ENCODE measurements at places on chromosomes 12 and 14.

DNA sequence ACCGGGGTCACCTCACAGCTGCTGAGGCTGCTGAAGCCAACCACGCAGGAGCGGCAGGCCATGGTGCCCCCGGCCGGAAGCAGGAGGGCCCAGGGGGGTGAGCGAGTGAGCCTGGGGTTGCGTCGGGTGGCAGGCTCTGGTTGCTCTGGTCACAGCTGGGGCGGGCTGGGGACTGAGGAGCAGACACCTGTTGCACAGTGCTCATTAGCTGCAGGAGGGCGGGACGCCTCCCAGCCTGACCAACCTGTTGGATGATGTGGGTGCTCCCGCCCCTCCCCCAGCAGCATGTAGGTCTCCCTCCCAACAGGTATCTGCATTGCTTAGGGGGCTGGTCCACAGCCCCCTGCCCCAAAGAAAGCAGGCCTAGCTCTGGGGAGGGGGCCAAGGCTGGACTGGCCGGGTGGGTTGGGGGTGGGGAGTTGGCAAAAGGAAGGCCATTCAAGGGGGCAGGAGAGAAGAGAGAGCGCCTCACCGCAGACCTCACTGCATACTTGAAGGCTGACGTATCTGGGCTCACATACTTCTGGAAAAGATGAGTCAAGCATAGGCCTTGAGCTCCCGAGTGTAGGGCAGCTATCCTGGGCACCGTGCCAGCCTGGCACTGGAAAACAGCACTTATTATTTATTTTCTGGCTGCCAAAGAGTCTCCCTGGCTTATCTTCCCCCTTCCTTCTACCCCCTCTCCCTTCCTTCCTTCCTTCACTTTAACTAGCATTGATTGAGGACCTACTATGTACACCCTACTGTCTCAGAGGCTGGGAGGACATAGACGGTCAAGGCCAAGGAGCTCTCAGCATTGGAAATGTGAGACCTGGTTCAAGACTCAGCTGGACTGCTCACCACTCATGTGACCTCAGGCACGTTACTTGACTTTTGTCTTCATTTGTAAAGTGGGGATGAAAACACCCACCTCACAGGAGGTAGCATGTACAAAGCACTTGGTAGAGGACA is at the start of gene KRT80:
KRT80 (minus strand) TSS at position 174 of the 951 bp plus-strand sequence; CDS start at position 62, 112 bp downstream.
- no peak for DNase-seq

GRCh38 chr14:75514673-75515628 is 7.3 kb upstream of the BATF start:
- DNase-seq = peak; percentile 20

DNA sequence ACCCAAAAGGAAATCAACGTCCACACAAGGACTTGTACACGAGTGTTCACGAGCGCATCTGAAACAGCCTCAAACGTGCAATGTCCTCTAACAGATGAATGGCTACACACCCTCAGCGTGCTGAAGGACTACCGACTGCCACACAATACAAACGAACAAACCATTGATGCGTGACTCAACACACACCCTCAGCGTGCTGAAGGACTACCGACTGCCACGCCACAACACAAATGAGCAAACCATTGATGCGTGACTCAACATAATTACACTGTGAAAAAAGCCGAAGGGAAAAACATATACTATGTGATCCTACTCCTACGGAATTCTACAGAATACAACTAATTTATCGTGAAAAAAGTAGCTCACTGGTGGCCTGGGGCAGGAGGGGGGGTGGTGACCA is 25.1 kb upstream of the BTBD6 start:
- no peak for DNase-seq

DNA sequence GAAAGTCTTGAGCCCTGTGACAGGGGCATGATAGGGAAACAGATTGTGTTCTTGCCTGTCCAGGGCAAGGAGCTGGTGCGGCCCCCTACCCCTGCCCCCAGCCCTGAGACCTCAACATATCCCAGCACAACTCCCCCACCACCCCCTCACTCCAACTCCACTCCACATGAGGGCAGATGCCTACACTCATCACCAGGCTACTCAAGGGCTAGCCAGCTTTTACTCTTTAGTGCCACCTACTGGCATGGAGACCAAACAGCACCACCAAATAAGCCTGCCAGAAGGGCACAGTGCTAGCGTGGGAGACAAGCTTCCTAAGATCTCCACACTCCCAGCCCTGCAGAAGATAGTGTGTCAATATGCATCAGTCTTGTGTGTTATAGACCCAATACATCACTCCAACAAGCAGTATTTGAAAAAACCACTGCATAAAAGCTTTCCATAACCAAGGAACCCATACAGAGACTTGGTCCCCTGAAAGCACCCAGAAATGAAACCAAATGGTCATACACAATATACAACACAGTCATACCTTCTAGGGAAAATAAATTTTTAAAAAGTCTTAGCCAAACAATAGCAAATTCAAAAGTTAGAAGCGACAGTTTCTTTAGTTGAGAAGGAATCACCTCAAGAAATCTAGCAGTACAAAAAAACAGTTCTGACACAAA is 154.4 kb downstream of the KCNK10 start:
- DNase-seq = peak; percentile 36

GRCh38 chr12:51270951-51271518 is 820 bp upstream of the SMAGP start:
- DNase-seq = no peak

DNA sequence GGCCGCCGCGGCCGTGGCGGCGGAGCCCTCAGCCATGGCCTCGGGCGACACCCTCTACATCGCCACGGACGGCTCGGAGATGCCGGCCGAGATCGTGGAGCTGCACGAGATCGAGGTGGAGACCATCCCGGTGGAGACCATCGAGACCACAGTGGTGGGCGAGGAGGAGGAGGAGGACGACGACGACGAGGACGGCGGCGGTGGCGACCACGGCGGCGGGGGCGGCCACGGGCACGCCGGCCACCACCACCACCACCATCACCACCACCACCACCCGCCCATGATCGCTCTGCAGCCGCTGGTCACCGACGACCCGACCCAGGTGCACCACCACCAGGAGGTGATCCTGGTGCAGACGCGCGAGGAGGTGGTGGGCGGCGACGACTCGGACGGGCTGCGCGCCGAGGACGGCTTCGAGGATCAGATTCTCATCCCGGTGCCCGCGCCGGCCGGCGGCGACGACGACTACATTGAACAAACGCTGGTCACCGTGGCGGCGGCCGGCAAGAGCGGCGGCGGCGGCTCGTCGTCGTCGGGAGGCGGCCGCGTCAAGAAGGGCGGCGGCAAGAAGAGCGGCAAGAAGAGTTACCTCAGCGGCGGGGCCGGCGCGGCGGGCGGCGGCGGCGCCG is 381 bp downstream of the YY1 start:
- DNase-seq = no peak

GRCh38 chr12:104751120-104751519 is 207.0 kb downstream of the SLC41A2 start:
- DNase-seq = peak; percentile 31

DNA sequence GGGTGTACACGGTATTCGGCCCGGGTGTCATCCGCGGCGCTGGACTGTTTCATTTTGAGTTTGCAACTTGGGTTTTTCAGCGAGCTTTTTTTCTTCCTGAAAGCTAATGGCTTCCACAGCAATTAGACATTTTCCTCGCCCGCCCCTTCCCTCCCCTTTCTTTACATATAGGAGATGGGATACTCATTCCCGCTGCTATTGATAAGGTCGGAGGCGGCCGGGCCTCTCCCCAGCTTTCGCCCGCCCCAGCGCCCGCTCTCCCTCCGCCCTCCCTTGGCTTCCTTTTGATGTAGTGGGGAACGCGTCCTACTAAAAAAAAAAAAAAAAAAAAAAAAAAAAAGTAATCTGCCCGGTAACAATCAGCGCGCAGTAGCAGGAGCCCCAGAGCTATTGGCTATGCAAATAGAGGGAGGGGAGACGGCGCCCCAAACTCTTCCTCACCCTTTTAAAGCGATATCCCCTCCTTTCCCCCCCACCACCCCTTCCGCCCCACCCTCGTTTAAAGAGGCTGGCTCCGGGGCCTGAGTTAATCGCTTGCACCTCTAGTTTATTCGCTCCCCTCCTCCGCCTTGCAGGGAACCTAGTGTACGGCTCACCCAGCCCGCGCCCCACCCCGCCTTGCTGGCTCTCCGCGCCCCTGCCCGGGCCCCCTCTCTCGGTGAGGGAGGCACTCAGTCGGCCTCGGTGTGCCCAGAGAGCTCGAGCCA is 1.7 kb upstream of the CCND2 start:
- peak; percentile 90 for DNase-seq

DNA sequence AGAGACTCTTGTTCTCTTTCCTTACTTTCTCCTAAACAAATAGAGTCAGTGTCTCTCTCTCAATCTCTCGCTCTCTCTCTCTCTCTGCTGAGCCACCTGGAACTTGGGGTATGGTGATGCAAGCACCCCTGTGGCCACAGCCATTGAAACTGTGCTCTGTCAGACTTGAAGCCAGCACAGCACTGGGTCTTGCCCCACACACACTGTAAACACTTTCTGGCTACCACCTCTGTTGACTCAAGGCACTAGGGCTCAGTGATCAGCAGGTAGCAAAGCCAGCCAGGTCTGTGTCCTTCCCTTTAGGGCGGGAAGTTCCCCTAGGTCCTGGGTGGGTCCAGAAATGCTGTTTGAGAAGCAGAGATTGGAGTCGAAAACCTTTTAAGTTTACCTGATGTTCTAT is 125.9 kb upstream of the GARIN6 start:
- no peak for DNase-seq

DNA sequence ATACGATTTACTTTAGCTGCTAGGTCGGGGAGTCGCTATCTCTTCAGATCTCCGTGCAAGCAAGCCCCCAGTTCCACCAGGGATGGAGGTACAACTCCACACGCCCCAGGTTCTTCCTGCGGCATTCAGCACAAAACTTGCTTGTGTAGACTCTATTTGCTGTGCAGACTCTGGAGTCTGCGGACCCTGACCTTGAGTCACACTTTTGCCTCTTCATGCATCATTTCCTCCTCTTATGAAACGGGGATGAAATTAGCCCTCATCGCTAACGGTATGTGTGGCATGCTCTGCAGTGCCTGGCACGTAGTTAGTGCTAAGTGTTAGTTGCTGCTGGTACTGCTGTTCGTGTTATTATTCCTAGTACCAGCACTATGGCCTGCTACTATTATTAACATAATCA is 84.4 kb downstream of the TMEM132D start:
- DNase-seq = no peak

DNA sequence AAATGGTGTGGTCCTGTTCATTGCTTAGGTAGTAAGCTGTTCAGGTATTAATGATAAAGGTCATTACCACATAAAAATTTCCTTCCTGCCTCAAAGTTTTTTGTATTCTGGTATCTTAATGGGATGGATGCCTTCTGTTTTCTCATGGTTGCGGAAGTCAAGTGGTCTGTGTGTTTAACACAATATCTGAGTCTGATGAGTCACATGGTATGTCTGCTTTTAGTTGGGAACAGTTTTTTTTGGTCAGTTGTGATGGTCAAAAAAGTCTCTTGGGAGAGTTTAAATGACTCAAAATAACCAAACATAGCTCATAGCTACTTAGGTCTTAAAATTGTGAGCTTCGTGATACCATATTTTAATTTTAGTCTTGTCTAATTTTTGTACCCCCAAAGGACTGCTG is 40.7 kb downstream of the STK38L start:
- DNase-seq = no peak

DNA sequence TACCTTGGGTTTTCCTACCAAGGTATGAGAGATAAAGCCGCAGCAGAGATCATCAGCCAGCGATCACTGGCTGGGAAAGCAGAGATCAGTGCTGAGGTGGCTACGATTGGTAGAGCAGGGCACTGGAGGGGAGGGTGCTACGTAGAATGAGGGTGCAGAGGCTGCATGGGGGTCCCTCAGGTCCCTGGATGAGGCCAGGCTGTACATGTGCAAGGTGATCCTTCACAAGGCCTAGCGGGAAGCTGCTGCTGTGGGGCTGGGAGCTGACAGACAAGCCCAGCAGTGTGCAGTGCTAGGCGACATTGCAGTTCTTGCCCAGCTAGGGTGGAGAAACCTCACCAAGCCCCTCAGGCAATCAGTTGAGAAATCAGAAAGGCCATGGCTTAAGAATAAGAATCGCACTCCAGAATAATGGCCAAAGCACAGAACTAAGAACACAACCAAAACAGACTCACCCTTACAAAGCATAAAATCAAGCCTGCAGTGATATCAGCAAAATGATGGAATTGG is 37.2 kb upstream of the GPR132 start:
- DNase-seq = no peak

GRCh38 chr12:104719700-104720338 is 238.3 kb downstream of the SLC41A2 start:
- DNase-seq = no peak

DNA sequence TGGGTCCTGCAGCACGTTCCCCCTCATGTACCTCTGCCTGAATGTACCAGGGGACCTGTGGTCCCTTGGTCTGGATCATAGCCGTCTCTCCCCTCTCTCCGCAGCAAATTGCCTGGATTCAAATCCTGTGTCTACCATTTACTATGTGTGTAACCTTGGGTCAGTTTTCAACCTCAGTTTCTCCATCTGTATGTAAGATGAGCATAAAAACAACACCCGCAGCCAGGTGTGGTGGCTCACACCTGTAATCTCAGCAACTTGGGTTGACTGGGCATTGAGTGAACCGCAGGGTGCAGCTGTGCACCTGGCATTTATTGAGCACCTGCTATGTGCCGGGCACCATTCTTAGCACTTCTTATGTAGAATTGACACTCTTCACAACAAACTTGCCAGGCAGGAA is 14.1 kb downstream of the CYP46A1 start:
- DNase-seq = no peak

DNA sequence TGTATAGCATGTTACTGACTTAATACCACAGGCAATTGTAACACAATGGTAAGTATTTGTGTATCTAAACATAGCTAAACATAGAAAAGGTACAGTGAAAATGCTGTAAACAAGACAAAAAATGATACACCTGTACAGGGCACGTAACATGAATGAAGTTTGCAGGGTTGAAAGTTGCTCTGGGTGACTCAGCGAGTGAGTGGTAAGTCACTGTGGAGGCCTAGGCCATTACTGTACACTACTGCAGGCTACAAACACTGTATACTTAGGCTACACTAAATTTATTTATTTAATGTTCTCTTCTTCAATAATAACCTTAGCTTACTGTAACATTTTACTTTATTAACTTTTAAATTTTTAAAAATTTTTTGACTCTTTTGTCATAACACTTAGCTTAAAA is 158.4 kb downstream of the IPO8 start:
- no peak for DNase-seq

DNA sequence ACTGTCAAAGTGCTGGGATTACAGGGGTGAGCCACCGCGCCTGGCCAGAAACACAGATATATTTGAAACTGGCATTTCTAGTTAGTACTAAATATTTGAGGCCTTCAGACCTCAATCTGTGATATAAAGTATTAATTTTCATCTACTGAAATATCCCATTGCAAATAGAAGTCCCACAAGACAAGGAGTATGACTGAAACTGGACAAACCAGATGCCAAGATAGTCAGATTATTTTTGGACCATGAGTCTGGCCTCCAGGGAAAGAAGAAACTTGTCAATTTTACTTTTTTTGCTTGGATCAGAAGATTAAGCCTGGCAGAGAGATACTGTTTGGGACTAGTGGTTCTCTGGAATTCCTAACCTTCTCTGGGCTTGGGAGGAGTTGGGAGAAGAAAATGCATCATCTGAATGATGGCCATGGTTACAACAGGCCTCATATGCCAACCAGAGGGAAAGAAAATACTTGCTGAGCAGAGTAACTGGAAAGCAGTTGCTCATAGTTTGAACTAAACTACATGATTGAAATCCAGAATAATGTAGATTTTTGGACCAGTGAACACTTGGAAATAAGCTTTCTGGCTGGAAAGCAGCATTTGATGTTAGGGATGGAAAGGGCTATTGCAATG is 2.9 kb upstream of the SMOC1 start:
- no peak for DNase-seq
